Stimulated activated CD8-positive, alpha-beta memory T cell treated with anti-CD3 and anti-CD28 coated beads, Interleukin-4, amount 100 ng/mL, for 4 hours (primary cell): ENCODE measurements at places on chromosomes 16 and 17.

GRCh38 chr17:8793649-8794048 lies 5.5 kb downstream of the MFSD6L start:
- no peak for DNase-seq

DNA sequence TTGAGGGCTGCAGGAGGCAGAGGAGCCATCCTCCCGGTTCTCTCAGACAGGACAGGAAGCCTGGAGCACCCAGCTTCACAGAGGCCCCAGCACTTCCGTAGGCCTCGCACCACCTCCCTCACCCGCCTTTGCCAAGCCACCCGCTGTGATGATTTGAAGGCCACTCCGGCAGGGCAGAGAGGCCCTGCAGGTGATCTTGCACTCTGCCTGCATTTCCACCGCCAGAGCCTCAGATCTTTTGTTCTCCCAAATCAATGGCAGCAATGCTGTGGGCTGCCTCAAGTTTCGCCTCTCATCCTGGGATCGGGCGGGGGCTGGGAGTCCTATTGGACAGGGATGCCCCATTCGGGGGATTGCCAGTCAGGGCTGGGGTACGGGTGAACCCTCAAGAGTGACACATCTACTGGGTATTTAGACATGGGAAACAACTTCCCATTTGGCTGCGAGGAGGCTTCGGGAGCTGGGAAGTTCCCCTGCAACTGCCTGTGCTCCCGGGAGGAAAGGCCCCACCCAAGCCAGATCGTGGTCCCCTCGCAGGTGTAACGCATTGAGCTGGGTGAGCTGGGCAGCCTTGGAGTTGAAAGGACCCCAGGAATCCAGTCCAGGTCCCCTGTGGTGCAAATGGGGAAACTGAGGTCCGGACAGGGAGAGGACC lies 34.8 kb upstream of the PEMT start:
- DNase-seq = no peak

GRCh38 chr17:69597898-69598692 lies 183.6 kb downstream of the MAP2K6 start:
- no peak for DNase-seq

DNA sequence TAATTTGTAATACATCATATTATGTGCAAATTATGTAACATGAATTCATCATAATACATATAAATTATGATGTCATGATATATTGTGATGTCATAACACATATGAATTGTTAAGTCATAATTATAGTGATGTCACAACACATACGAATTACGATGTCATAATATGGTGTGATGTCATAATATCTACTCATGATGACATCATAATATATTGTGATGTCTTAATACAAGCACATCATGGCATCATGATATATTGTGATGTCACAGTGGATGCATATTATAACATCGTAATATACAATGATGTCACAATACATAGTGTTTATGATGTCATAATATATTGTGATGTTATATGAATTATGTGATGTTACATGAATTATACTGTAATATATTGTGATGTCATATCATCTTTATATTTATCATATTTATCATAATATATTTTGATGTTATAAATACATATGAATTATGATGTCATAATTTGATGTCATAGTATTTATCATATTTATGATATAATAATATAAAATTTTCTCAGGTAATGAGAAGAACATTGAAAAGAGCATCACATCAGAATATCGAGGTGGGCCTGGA lies 1793.0 kb downstream of the TP53TG3F start:
- DNase-seq = no peak

DNA sequence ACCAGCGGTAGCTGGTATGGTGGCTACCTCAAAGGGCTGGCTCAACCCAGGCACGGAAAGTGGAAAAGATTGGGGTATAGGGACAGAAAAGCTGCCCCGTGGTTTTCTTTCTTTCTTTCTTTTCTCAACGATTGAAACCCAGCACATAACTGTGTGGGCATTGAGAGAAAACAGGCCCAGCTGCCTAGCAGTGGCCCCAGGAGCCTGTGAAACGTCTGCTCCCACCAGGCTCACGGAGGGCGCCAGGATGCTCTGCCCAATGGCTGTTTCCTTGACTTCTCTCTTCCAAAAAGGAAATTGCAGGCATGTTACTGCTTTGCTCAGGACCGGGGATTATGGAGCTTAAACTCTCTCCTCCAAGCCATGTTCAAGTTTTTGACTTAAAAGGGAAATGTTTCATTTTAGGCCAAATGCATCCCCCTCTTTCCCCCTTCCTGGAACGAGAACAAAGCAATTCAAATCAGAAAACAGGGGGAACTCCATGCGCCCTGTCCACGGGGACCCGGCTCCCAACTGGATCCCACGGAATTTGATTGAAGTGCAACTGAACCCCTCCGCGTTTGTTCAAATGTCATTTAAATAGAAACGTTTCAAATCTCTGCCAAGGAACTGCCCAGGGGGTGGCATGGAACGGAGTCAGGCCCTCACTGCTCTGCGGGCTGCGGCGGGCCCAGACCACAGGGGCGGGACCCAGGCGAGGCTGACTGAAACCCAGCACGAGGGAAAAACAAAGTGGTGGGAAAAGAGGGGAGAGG lies 133.5 kb downstream of the RGS9 start:
- DNase-seq = no peak

- DNase-seq = no peak
Observed at GRCh38 chr17:67504182-67504581, 127.1 kb downstream of the PITPNC1 start.
